Frontal cortex (tissue), 4 donors: ENCODE measurements at places on chromosomes 4 and X. TPM values are rescaled to one million over a fixed set of nuclear protein-coding genes. Genes with fewer than 3 reads are reported as not detected.

GRCh38 chrX:56729152-56729850 lies at the start of gene NBDY:
TSS of gene NBDY (plus strand) at chrX:56729243. CDS start at chrX:56729354, 111 bp downstream.
- DNase-seq, result no peak

DNA sequence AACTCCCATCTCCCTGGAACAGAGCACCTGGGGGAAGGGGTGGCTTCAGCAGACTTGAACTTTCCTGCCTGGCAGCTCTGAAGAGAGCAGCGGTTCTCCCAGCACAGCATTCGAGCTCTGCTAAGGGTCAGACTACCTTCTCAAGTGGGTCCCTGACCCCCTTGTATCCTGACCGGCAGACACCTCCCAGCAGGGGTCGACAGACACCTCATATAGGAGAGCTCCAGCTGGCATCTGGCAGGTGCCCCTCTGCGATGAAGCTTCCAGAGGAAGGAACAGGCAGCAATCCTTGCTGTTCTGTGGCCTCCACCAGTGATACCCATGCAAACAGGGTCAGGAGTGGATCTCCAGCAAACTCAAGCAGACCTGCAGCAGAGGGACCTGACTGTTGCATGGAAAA lies 244.1 kb upstream of the RASGEF1B start:
- DNase-seq, result no peak

DNA sequence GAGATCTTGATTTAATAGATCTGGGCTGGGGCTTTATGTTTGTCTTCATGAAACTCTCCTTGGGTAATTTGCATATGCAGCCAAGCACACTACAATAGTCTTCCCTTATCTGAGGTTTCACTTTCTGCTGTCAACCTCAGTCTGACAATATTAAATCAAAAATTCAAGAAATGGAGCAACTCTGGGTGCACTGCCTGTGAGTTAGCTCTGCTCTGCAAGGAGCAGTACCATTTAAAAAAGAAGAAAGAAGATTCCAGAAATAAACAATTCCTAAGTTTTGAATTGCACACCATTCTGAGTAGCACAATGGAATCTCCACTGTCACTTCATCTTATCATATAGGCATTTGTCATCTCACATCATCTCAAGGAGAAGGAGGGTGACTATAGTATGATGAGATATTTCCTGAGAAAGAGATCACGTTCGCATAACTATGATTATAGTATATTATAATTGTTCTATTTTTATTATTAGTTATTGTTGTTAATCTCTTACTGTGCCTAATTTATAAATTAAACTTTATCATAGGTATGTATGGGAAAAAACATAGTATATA lies 9.4 kb downstream of the FNIP2 start:
- DNase-seq, result no peak

DNA sequence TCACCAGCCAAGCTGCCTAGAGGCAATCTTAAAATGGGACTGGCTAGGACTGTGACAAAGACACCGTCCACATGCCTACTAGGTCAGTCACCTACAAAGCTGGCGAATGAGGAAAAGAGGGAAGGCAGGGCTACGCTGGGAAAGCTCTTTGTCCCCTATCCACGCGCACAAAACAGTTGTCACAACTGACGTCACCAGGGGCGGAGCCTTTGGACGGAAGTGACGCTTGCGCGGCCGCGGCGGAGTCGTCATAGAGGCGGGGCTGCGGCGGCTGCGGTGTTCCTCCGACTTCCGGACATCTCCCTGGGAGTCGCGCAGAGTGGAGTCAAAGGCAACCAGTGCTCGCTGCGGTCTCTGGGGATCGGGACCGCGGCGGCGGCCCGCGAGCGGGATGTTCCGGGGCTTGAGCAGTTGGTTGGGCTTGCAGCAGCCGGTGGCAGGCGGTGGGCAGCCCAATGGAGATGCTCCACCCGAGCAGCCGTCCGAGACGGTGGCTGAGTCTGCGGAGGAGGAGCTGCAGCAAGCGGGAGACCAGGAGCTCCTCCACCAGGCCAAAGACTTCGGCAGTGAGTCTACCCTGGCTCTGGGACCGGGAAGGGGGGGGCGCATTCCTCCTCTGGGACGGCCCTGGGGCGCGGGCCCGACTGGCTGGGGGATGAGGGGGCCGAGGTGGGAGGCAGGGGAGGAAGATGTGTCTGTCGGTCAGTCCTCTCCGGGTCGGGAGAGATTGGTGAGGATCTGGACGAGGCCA lies at the start of gene SYAP1:
Gene SYAP1 (plus strand): TSS at position 279 of the 751 bp plus-strand sequence. CDS start 113 bp downstream, at position 392.
- peak; percentile 76 for DNase-seq

- peak; percentile 72 for DNase-seq
Measured at GRCh38 chr4:183471946-183472708, 27.7 kb downstream of the CDKN2AIP start.

- DNase-seq, result no peak
Measured at GRCh38 chrX:12080265-12080664, 58.0 kb upstream of the FRMPD4 start.

DNA sequence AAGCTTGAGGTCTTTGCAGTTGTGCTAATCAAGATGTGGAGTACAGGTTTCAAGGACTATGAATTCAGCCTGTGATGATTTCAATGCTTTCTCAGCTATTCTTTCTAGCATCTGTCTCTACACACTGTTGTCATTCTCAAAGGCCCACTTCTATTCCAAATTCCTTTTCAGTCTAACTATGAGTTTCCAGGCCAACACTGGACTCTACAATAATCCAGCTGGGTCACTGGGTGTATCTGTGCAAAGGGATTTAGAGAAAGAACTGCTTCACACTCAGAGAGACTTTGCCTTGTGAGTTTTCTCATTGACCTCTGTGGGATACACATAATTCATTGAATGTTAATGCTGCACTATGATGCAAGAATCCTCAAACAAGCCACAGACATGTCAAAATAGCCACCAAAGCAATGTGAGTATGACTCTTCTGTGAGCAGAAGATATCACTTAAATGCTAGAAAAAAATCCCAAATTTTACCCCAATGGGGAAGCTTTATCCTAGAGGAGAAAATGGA lies 171.8 kb upstream of the CLNK start:
- no peak for DNase-seq

- DNase-seq, result no peak
Measured at GRCh38 chrX:25941087-25941486, 197.1 kb upstream of the MAGEB18 start.

- DNase-seq, result no peak
Measured at GRCh38 chr4:89009761-89010369, 47.1 kb downstream of the FAM13A start.

GRCh38 chrX:46404774-46405173 lies 140.4 kb downstream of the ZNF674 start:
- DNase-seq, result no peak

- no peak for DNase-seq
Measured at GRCh38 chr4:38366456-38366855, 297.5 kb upstream of the KLF3 start.

GRCh38 chr4:98967786-98968329 lies 27.7 kb upstream of the METAP1 start:
- no peak for DNase-seq

GRCh38 chr4:10033191-10033881 lies 12.0 kb upstream of the SLC2A9 start:
- DNase-seq, result no peak

- no peak for DNase-seq
Measured at GRCh38 chr4:37715889-37716402, 29.8 kb upstream of the RELL1 start.

DNA sequence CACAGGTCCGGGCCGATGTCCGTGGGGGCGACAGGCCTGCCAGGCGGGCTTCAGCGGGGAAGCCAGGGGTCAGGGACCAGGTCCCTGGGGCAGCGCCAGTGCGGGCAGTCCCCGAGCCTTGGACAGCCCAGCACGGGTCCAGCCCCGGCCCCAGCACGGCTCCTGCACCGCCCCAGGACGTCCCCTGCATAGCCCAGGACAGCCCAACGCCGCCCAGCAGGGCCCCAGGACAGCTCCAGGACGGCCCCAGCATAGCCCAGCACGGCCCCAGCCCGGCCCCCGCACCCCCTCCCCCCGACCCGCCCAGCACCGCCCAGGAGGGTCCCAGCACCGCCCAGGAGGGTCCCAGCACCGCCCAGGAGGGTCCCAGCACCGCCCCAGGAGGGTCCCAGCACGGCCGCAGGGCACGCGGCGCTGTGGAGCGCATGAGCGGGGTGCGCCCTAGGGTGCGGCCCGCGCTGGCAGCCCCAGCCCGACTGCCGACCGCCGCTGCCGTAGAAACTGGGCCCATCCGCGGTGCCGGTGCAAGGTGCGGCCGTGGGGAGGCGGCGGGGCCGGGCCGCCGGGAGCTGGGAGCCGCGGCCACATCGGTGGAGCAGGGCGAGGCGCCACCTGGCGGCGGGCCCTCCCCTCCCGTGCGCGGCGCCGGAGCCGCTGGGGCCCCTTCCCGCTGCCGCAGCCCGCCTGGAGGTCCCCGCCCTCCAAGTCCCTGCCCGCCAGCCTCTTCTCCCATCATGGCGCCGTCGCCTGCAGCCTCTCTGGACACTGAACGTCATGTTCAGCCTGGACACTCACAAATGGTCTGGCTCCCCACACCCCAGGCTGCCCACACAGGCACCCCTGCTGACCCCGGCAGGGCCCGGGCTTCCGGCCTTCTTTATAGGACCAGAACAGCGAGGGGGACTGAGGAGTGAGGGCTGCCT lies 106.8 kb upstream of the NKX1-1 start:
- peak; percentile 57 for DNase-seq

DNA sequence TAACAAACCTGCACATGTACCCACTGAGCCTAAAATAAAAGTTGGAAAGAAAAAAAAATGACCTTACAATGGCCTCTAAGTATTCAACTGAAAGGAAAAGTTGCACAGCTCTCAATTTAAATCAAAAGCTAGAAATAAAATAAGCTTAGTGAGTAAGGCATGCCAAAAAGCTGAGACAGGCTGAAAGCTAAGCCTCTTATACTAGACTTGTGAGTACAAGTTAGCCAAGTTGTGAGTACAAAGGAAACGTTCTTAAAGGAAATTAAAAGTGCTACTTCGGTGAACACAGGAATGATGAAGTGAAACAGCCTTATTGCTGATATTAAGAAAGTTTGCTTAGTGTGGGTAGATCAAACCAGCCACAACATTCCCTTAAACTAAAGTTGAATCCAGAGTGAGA lies 707.9 kb upstream of the PITX2 start:
- DNase-seq, result no peak

DNA sequence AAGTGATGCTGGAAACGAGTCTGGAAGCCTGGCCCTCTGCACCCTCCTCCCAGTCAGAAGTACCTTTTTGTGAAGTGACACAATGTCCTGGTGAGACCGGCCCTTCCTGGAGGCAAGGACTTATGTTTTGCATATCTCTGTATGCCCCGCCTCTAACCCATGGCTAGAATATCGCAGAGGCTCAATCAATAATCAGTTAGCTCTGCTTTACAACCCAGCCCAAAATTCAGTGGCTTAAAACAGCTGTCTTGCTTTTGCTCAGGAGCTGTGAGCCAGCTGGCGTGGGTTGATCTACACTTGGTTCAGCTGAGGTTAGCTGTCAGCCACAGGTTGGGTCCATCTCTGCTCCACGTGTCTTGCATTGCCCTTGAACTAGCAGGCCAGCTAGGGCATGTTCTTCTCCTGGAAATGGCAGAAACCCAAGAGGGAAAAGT lies 98.8 kb upstream of the METTL14 start:
- DNase-seq, result no peak

DNA sequence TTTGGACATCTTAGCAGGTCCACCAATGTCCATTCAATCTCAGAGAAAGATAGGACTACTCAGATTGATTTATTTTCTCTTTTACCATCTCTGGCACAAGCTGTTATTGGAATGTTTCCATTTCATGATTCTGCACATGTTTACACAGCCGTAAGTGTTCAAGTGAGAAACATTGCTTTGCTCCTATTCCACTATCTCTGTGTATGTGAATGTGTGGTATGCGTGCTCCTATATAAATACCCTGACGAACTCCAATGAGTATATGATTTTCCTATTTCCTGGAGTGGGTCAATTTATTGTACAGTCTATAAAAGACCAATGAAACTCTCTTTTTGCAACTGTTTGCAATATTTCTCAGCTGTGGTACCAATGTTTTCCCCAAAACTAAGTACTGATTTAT lies 221.0 kb upstream of the GALNT7 start:
- DNase-seq, result no peak

DNA sequence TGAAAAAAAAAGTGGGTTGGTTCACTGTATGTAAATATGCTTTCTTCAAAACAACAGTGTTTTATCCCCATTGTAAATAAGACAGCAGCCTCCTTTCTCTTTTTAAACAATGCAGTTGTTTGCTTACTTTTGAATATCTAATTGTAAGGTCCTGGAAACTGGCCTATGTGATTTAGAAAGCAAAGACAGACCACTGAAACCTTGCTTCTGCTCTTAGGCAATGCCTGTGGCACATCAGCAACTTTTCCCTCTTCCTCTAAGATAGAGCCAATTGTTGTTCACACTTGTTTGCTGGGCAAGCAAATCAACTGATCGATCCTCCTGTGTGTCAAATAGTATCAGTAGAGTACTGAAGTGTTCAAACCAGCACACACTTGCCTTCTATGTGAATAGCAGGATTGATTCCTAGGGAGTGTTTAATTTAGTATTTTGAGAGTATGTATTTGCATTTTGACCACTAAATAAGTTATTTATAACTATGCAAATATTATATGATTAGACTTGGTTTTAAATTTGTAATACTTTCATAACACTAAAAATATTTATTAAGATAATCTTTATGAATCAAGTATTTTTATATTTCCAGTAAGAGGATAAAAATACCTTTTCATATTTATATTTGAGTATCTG lies 55.4 kb upstream of the GRPR start:
- no peak for DNase-seq

- DNase-seq, result no peak
Measured at GRCh38 chr4:66606908-66607307, 936.6 kb upstream of the EPHA5 start.

DNA sequence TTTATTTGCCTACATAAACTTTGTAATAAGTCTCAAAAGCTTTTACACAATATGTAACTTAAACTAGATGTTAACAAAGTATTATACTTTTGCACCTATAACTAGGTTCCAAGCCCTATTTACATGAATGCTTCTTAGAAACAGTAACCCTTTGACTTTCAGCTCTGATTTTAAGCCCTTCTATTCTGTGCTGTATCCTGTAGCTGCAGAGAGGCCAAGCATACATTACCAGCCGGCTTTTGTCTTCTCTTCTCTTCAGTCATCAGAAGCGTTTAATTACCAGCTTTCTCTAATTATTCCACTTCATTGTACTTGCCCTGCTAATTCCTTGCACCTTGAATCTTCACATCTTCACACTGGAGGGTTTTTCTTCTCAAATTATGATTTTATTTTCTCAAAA lies 403.1 kb downstream of the PDGFC start:
- DNase-seq, result no peak

- peak; percentile 24 for DNase-seq
Measured at GRCh38 chr4:153137159-153137558, 67.1 kb upstream of the TRIM2 start.

Gene GUCY1B1
- 66.9 TPM for total RNA-seq

Gene CITED1
- total RNA-seq, result 7.3 TPM

Gene CCNB3
- total RNA-seq, result 0.41 TPM

Gene TMEM255A
- total RNA-seq, result 1.6 TPM

Gene ADAM29
- 0.41 TPM for total RNA-seq

Gene TRIM75
- not detected for total RNA-seq

Gene ADAMTS3
- 20.4 TPM for total RNA-seq

Gene SSX2B
- total RNA-seq, result not detected

Gene TMLHE
- 24.1 TPM for total RNA-seq

Gene MCF2
- 17.9 TPM for total RNA-seq

Gene ZNF518B
- total RNA-seq, result 107 TPM

Gene NAT8L
- 9.8 TPM for total RNA-seq

Gene MAGEA2
- not detected for total RNA-seq

Gene P2RY4
- not detected for total RNA-seq

Gene ASMT
- 0.41 TPM for total RNA-seq

Gene PAGE4
- not detected for total RNA-seq
